Foreskin keratinocyte (primary cell): ENCODE measurements at places on chromosomes 12 and 14. TPM values are rescaled to one million over a fixed set of nuclear protein-coding genes. Genes with fewer than 3 reads are reported as not detected.

The RBMS2 gene
- polyA plus RNA-seq: 25.7 and 26.8 TPM in 2 replicates

The OSGEP gene
- polyA plus RNA-seq: 24.9 and 31.9 TPM in 2 replicates

The TPCN1 gene
- polyA plus RNA-seq: 8.9 and 10.5 TPM in 2 replicates

The LMO3 gene
- not detected in 2 replicates for polyA plus RNA-seq

The DACT1 gene
- polyA plus RNA-seq: 0.06 TPM in 1 of 2 replicates, not detected in the other

The CBX5 gene
- 20.5 and 24.4 TPM in 2 replicates for polyA plus RNA-seq

The ABCD4 gene
- polyA plus RNA-seq: 19.3 and 20.0 TPM in 2 replicates

The CEBPE gene
- not detected in 2 replicates for polyA plus RNA-seq

The DNAI7 gene
- 0.03 and 0.04 TPM in 2 replicates for polyA plus RNA-seq

The PAWR gene
- polyA plus RNA-seq: 24.9 and 28.6 TPM in 2 replicates

The ASPG gene
- 0.08 TPM in 1 of 2 replicates, not detected in the other for polyA plus RNA-seq

The GDF3 gene
- polyA plus RNA-seq: not detected in 2 replicates
